ENCODE measurements at places on chromosomes 7 and 10. TPM values are rescaled to one million over a fixed set of nuclear protein-coding genes. Genes with fewer than 3 reads are reported as not detected.
A peak's percentile ranks its signal among the peaks of the same experiment; 100 is the strongest.

GRCh38 chr7:70711452-70711851, 420.5 kb upstream of the GALNT17 start:
- no peak for DNase-seq

GRCh38 chr10:63236113-63236935, 103.2 kb downstream of the NRBF2 start:
- DNase-seq = no peak

DNA sequence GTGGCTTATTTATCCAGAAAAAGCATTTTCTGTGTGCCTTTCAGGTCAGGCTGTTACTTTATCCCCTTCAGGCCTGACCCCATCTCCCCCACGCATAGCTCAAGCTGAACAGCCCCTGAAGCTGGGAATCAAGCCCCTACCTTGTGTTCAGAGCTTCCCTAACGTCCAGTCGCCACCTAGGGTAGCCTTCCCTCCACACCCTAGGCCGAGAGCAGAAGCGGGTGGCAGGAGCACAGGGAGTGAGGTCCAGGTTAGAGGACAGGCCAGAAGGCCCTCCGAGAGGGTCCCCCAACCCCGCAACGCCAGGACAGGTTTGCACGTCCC, 479 bp upstream of the SEMA4G start:
- no peak for DNase-seq

CDHR1 gene
- 10.5 TPM for total RNA-seq

DNA sequence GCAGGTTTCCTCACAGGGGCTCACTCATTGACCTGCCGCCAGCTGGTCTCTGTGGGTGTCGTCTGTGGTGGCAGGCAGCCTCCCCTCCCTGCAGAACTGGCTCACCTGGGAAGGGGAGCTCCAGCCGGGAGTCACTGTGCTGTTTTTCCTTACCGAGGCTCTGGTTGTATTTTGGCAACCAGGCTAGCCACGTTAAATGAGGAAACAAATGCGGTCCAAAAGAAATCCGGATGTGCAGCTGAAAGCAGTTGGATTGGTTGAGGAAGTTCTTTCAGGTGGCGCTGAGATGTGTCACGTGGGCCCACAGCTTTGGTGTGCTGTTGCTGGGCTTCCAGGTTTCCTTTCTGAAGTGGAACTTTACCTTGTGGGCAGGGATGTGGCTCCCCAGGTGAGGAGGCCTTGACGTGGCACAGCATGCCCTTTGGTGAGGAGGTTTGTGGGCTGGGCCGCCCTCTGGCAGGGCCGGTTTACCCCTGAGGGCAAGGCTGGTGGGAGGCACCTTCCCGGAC, 14.2 kb downstream of the MTURN start:
- no peak for DNase-seq

WDFY4 gene
- total RNA-seq = not detected

ZNF316 gene
- 15.5 TPM for total RNA-seq

DNA sequence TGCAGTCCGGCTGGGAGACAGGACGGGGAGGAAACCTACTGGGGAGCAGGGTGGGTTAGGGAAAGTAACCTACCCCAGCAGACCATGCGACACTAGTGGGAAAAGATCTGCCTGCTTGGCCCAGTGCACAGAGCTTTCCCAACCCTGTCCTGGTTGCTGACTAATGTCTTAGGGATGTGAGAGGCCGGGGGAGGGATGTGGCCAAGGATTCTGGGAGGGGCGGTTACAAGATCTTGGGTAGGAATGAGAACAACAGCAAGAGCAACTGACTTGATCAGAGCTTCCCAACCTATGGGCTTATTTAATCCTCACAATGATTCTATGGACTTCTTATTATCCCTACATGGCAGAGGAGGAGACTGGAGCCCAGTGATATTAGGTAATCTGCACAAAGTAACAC, 24.0 kb upstream of the EIF5AL1 start:
- DNase-seq = no peak

SPAM1 gene
- not detected for total RNA-seq

FXYD4 gene
- total RNA-seq = not detected

CREB5 gene
- total RNA-seq = 2.7 TPM

DNA sequence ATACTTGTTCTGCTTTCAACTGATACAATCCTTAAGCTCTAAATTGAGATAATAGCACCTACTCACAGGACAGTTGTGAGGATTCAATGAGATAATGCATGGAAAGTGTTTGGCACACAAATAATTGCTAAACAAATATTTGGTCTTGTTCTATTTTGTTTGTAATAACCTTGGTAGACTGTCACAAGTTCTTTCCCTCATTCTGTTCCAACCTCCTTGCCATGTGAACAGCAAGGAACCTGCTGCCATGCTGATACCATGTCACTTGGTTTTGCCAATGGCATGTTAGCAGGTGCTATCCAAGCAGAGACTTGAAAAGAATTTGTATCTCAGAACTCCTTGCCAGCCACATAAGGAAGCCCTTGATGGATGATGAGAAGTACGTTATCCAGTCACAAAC, 24.8 kb upstream of the TECTB start:
- no peak for DNase-seq

GRCh38 chr7:79221211-79221610, 232.3 kb downstream of the MAGI2 start:
- no peak for DNase-seq

- DNase-seq = peak; percentile 86
Observed at GRCh38 chr7:32062150-32062549, 8.1 kb downstream of the PDE1C start.

- peak; percentile 23 for DNase-seq
Observed at GRCh38 chr10:1127629-1128028, 71.4 kb downstream of the WDR37 start.

DNA sequence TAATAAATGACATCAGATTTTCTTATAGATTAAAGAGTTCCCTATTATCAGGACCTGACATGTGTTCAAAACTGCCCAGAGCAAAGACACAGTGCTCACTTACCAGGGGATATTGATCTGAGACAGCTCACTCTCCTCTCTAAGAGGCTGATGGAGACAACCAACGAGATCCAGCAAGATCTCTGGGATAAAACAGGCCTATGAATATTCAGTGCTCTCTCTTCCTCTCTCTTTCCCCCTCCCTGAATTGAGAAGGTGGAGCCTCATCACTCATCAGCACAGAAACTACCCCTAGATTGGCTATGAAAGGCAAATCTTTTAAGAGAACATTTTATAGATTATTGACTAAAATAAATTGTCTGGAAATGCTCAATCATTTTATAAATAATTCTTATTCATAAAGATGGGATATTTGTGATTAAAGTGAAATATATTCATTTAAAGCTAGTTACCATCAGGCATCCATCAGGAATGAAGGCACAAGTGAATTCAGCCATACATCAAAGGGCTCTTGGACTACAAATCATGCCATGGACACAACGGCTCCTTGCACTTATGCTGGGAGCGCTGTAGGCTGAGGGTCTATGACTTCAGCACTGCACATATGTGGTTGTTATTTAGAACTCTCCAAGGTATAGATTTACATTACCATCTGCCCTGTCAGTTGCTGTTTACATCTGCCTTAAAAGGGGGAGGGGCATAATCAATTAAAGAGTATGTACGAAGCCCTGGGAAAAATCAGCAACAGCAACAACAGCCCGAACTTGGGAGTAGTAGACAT, 3.4 kb upstream of the PPP1R17 start:
- no peak for DNase-seq

DNA sequence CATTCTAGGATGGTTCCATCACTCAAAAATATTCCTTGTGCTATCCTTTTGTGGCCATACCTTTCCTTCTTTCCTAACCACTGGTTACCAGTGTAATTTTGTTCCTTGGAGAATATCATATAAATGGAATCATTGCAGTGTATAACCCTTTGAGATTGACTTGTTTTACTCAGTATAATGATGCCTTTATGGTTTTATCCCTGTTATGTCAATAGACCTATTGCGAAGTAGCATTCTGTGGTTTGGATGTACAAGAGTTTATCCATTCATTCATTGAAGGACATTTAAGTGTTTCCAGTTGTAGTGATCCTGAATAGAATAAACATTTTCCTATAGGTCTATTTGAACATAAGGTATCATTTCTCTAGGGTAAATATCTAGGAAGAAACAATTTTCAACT, 54.2 kb downstream of the RBM33 start:
- DNase-seq = no peak

ZNF518A gene
- total RNA-seq = 34.8 TPM

DNA sequence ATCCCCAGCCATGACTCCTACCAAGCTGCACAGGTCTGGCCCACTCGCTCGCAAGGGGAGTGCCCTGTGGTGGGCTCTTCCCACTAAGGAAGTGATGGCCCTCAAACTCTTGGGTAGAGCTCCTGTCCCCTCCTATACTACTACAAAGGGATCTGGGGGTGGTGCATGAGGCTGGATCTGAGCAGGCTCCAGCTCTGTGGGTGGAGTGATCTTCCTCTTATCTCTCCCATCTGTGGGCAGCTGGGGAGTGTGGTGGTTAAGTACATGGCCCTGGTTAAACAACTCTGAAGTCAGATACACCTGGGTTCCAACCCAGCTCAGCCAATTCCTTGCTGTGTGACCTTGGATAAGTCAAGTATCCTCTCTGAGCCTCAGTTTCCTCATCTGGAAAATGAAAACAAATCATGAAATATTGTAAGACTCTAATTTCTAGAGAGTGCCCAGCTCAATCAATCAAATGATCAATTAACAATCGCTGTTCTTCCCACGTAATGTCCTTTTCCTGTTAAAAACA, 17.4 kb downstream of the DDIT4 start:
- DNase-seq = no peak

DNA sequence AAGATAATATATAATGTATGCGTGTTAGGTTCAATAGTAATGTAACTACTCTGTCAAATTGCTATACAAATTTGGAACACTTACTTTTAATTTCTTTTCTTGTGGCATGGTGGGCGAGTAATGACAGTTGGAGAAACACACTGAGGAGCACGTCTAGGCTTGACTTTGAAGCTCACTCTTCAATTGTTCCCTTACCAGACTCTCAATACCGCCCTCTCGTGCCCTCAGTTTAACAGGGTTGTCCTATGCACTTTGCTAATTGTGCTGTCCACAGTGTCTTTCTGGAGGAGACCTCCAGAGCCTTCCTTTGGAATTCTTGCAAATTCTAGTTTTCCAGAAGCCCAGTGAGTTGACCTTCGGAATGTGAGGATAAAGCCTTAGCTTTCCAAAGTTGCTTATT, 107.2 kb upstream of the RELN start:
- no peak for DNase-seq

TMEM120A gene
- 15.6 TPM for total RNA-seq

DNA sequence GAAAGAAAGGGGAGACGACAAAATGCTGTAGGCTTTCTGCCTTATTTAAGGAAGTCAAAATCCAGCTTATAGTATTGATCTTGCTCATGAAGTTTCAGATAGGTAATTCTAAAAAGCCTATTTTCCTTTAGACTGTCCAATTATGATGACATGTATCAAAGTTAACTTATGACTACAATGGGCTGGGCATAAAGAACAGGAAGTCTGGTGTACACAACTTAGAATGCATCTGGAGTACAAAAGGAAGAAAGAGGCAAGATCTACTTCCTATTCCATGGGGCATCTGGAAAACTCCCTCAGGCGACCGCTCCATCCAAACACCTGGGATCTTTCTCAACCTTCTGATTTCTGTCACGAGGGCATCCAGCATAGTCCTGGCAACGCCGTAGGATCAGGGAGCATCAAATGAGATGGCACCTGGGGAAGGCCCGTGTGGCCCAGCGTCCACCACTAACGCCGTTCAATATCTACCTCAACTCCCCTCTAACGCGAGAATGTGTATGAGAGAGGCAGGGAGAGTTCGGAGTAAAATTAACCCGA, 512 bp downstream of the FAM24B start:
- no peak for DNase-seq

NUTM2D gene
- 1.5 TPM for total RNA-seq

GPC2 gene
- total RNA-seq = 44.8 TPM

DNA sequence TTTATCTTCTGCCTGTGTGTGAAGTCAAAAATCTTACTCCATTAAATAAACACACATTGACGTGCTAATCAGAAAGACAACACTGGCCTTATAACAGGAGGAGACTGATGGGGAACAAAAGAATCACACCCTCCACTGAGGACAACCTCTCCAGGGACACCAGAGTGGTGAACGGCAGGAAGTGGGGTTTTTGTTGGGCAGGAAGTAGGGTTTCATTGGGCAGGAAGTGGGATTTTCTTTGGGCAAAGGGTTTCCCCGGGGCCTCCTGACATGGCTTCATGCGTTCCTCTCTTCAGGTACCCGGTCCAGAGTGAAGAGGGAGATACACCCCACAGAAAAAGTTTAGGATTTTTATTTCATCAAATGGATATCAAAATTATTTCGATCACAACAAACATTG, 30.6 kb downstream of the ADARB2 start:
- no peak for DNase-seq

POM121 gene
- total RNA-seq = 60.0 TPM

- DNase-seq = no peak
Observed at GRCh38 chr7:44366986-44367385, 41.6 kb upstream of the CAMK2B start.

- DNase-seq = no peak
Observed at GRCh38 chr10:17349717-17350116, 104.7 kb downstream of the ST8SIA6 start.

DNA sequence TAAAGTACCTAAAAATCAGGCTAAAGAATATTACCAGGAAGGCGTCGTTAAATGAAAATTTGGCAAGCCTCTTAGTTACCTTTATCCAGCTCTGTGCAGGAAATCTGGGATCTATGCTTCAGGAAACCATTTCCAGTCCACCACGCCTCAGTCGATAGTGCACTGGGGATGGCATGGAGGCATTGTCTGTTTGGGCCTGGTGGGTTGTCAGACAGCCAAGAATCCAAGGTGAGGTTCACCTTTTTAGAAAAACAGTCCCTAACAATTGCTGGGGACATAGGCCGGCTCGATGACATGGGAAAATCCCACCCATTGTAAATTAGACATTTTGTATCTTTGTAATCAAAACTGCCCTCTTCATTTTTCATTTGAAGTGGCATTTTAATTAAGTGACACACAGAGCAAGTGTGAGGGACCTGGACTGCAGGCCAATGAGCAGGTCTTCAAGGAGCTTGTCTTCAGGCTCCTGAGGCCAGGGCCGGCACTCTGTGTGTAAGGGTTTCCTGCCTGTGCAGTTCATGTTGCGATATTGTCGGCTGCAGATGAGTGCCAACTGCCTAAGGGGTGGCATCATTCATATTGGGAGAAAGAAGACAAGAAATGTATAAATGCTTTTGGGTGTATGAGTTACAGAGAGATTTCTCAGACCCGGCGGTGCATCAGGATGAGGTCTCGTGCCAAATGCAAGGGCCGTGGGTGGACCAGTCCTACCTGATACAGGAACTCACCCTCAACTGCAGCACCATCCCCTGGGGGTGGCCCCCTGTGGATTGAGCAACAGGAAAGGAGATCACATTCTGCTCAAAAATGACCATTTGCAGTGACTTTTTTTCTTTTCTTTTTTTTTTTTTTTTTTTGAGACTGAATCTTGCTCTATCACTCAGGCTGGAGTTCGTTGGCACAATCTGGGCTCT, 80.8 kb downstream of the PTPRE start:
- DNase-seq = no peak

- DNase-seq = no peak
Observed at GRCh38 chr7:2953099-2953498, 90.6 kb downstream of the CARD11 start.

GRCh38 chr7:139043823-139044812, 8.3 kb upstream of the ZC3HAV1L start:
- DNase-seq = no peak

SLC18A3 gene
- total RNA-seq = not detected
